Stimulated activated CD4-positive, alpha-beta T cell treated with anti-CD3 and anti-CD28 coated beads, TNF-alpha, amount 100 ng/mL, for 4 hours (primary cell): ENCODE measurements at places on chromosomes 6 and 20.

- no peak for DNase-seq
Measured at GRCh38 chr6:2557181-2557720, 193.5 kb downstream of the MYLK4 start.

- DNase-seq, result no peak
Measured at GRCh38 chr6:153942361-153942760, 96.7 kb upstream of the OPRM1 start.

DNA sequence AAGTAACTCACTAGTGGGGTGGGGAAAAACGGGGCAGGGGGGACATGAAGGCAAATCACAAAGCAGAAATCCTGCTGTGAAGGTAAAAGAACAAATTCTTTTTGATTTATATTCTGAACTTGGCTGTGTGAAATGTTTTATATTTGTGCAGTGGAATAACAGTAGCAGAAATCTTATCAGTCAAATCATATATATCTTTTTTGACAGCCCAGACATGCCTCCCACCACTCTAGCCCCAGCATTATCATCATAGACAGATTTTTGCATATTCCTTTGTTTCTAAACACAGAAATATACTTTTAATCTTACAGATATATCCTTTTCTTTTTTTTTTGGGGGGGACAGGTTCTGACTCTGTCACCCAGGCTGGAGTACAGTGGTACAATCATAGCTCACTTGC, 97.4 kb downstream of the PREP start:
- no peak for DNase-seq

DNA sequence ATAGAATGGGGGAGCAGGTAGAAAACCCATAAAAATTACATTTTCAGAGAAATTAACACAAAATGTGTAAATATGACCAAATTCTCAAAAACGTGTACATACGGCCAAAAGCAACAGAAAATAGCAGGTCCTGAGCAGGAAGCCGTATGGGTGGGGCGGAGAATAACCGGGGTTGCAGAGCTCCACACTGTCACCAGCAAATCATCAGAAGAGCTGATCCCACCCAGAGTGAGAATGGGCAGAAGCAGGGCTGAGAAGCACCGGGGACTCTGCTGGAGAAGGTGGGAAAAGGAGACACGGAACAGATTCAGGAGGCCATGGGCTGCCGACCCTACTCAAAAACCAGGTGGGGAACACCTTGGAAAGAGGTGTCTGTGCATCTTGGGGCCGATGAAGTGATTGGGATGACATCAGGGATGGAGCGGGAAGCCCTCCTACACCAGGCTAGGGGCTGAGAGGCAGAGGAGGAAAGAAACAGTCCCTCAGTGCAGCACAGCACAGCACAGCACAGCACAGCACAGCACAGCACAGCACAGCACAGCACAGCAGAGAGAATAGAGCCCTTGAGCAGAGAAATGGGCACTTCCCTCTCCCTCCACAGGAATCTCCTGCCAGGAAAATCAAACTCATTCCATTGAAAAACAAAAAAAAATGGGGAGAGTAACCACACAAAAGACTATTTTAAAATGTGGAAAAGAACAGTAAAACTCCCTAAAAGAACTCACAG, 22.3 kb downstream of the STX7 start:
- DNase-seq, result no peak

GRCh38 chr20:2026004-2026403, 32.1 kb upstream of the PDYN start:
- DNase-seq, result no peak

- DNase-seq, result no peak
Measured at GRCh38 chr6:15404685-15404980, 158.8 kb downstream of the JARID2 start.

DNA sequence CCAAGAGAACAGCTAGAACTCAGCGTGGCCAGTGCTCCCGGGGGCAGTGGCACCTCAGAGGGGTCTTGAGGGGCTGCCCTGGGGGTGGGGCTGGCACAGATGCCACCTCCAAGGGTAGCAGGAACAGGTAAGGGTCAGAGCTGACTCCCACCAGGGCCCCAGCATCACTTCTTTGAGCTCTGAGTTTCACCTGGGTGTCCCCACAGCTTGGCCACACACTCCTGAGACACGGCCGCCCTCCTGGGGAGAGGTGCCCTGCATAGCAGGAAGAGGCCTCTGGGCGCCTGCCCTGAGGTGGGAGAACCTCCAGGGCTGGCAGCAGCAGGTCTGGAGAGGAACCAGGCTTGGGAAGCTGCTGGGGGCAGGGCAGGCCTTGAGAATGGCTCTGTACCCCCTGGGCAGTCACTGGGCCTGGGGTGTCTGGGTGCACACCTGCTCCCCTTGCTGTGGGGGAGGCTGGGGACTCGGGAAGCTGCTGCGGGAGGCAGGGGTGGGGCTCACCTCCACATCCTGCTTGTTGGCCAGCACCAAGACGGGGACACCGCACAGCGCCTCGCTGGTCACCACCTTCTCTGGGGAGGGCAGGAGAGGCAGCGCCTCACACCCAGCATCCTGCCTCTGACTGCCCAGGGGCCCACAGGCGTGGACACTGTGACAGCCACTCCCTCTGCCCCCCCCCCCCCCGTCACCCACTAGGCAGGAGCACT, 5.0 kb downstream of the TNFRSF6B start:
- no peak for DNase-seq

DNA sequence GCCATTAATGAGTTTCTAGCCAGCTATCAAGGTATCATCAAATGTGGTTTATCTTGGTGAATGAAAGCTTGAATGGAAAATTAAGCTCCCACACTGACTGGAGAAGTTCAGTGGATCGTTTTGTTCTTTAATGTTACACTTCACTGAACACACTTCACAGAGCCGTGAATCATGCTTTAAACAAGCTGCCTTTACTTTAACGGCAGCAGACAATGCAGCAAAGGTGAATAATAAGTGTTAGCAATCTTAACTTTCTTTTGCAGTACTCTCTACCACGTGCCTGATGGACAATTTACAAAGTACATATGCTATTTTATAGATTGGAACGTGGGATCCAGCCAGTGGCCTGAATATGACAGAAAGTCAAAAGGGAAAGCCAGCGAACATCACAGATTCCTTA, 424.5 kb downstream of the GRIK2 start:
- DNase-seq, result no peak

DNA sequence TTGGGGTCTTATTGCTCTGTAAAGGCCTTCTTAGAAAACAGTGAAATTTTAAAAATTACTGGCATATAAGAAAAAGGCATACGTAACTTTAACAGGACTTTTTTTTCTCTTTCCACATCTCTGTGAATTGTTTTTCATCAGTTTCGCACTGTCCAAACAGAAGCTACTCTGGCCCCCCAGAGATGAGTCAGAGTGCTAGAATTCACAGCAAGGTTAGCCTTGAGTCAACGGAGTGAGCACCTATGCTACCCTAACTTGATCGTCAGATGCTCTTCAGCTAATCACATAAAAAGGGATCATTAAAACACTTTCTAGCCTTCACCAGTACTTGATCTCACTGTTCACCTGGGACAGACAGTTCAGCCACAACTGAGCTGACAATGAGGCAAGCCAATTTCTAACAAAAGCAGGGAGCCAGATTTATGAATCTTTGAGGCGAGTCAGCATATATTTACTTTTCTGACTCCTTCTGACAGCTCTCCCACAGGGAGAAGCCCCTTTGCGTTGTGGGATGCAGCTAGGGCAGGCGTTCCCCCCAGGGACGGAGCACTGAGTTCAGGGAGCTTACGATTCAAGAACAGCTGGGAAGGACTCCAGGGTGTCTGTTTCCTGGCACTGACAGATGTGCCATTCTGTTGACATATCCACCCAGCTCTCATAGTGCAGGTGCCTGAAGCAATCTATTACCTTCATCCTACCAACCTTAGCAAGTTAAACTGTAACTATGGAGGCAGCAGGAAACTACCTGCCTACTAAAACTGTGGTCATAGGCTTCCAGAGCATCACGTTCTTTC, 46.4 kb upstream of the SPDEF start:
- DNase-seq, result no peak

DNA sequence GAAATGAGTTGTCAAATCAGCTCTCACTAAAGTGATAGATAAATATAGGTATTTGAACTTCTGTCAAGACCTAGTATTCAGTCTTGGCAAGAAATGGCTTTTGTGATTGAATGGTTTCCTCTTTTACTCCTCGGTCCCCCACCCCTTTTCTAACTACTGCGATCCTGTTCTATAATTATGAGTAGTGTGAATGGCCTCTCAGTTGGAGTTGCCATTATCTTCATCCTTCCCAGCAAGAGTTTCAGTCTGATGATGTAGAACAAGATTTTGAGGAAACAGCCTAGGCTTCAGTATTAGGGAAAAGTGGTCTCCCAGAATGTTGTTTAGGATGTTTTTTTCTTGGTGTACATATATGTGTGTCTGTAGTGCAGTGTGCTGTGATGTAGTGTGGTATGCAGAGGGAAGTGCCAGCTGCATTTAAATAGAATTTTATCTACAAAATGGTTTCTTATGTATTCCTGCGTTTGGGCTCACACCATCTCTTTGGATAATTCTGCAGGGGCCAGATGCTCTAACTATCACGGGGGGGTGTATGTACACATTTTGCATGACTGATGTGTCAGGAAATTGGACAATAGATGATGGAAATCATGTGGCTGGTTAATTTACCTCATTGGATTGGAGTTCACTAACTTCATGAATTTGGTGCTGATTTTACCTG, 180.1 kb upstream of the MMS22L start:
- no peak for DNase-seq

DNA sequence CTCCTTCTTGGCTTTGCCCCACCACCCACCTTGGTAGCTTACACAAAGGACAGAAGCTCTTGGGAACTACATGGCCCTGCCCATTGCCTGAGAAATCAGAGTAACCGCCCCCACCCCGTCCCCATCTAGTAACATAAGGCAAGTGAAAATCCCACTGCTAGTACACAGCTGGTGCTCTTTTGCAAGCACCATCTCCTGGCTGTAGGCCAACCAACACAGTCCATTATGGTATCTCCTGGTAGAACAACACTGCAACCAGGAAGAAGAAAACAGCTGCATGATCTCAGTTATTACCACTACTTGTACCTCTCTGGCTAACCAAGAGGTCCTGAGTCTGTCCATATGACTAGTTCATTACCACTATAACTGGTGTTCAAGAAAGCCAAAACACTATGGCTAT, 841.1 kb upstream of the MANEA start:
- no peak for DNase-seq

- DNase-seq, result no peak
Measured at GRCh38 chr6:52176550-52176949, 9.6 kb upstream of the IL17A start.

GRCh38 chr20:18524646-18525045, 16.9 kb downstream of the SEC23B start:
- no peak for DNase-seq

DNA sequence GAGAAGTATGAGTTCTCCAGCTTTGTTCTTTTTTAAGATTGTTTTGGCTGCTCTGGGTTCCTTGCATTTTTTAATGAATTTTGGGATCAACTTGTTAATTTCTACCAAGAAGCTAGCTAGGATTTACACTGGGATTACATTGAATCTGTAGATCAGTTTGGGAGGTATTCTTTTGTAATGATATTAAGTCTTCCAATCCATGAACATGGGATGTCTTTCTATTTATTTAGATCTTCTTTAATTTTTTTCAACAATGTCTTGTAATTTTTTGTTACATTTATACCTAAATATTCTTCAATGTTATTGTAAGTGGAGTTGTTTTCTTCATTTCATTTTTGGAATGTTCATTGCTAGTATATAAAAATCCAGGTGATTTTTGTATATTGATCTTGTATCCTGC, 12.5 kb downstream of the PRIM2 start:
- DNase-seq, result no peak

DNA sequence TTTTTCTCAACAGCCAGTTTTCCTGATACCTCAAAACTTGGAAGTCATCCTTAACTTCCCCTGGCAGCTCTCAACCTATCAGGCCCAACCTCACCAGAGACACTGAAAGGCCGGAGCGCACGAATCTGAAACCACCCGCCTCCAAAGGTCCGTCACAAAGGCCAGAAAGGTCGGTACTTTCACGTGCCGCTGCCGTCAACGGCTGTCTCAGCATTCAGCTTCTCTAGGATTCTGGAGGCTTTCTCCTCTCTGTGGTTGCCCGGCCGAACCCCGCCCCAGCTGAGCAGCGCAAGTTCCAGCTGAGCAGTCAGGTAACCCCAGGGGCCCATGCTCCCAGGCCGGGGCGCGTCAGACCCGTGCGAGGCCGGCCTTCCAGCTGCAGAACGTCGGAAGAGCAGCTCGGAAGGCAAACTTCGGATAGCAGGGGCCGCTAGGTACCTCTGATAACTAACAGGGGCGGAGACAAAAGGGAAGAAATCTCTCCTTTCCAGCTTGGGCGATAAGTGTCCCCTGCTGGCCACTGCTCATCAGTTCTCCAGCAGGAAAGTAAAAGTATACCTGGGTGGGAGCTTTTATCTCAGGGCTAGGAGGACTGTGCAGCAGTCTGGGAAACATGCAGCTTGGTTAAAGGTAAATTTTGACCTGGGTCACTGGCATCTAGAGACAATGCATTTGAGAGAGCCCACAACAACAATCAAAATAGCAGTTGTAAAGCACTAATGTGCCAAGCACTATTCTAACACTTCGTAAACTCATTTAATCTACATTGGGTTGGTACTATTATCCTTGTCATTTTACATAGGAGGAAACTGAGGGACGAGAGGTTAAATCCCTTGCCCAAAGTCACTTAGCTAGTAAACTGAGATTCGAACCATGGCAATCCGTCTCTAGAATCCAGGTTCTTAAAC, 16.1 kb downstream of the ZSCAN12 start:
- DNase-seq, result peak; percentile 12

GRCh38 chr20:58229198-58229798, 845 bp upstream of the ANKRD60 start:
- no peak for DNase-seq

- DNase-seq, result no peak
Measured at GRCh38 chr20:34945315-34946077, 10.1 kb downstream of the GSS start.

DNA sequence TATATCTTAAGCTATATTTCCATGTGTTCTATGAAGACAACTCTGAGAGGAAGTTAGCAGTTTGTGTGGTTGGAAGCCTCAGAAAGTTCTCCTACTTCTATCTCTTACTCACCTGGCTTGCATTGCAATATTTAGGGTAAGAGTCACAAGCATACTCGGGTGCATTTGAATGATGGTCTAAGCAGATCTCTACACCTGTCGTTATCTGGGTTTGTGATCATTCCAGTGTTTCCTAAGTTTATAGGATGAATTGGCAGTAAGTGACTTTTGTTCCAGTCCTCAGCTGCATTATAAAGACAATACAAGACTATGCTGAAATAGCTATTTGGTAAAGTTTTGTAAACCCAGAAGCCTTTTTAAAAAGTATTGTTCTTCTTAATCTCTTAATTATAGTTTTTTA, 36.9 kb downstream of the CBFA2T2 start:
- DNase-seq, result no peak

- DNase-seq, result no peak
Measured at GRCh38 chr6:54156650-54157250, 45.5 kb downstream of the MLIP start.
